ENCODE measurements at places on chromosomes 2 and 18.

DNA sequence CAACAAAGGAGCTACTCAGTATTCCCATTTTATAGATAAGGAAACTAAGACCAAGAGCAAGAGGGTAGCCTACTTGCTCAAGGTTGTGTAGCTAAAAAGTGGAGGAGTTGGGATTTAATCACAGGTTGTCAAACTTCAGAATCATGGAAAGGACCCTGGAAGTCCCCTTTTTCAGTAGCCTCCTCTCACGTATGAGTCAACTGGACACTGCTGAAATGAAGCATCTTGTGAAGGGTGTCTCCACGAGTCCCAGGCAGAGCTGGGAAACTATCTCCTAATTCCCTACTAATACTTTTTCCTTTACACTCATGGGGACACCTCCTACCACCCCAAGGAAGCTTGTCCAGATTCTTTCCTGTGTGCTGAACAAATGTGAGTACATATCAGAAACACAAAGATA lies 155.8 kb downstream of the RHBDD1 start:
- DNase-seq = no peak

DNA sequence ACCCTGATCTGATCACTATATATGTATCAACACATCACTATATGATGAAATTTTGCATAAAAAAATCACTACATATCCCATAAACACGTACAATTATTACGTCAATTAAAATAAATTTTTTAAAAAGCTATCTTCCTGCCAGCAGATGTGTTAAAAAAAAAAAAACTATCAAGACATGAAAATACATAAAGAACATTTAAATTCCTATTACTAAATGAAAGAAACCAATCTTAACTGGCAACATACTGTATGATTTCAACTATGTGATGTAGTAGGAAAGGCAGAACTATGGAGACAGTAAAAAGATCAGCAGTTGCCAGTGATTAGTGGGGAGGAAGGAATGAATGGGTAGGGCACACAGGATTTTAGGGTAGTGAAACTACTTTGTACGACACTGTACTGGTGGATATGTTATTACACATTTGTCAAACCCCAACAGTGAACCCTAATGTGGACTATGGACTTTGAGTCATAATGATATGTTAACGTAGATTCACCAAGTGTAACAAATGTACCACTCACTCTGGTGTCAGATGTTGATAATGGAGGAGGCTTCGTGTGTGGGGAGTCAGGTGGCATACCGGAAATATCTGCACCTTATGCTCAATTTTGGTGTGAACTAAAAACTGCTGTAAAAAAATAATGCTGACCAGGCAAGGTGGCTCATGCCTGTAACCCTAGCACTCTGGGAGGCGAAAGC lies 27.4 kb downstream of the USP34 start:
- no peak for DNase-seq

- peak; percentile 25 for DNase-seq
These were observed 239.8 kb downstream of the HAUS1 start for GRCh38 chr18:46343931-46344372.

- peak; percentile 15 for DNase-seq
These were observed 629.9 kb downstream of the NRXN1 start for GRCh38 chr2:50401772-50402653.

GRCh38 chr2:118272391-118272790 lies 184.1 kb downstream of the INSIG2 start:
- DNase-seq = no peak

DNA sequence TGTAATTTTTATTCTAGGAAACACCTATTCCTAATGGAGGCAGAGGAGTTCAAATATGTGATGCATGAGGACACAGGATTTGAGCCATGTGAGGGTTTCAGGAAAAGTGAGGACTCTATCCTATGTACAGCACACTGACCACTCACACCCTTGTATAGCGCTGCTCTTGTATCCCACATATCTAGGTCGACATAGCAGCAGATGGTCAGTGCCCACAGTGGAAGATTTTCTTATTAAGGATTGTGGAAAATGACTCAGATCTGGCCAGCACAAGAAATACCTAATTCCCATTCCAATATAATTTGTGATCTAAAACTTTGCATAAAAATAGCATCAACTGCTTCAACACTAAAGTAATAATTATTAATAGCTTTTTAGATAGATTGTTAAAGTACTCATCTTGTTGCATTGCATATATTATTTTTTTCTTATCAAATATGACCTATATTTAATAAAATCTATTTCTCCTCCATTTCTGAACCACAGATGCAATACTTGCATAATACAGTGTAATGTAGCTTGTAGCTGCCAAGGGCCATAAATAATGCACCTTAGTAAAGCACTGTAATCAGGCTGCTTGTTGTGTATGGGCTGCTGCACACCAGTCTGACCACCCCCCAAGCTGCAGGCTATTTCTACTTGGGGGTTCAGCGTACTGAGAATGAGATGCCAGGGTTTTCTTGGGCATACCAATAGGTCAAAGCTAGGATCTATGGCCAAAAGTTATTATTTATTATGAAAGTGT lies 442.2 kb upstream of the CWC22 start:
- DNase-seq = no peak

DNA sequence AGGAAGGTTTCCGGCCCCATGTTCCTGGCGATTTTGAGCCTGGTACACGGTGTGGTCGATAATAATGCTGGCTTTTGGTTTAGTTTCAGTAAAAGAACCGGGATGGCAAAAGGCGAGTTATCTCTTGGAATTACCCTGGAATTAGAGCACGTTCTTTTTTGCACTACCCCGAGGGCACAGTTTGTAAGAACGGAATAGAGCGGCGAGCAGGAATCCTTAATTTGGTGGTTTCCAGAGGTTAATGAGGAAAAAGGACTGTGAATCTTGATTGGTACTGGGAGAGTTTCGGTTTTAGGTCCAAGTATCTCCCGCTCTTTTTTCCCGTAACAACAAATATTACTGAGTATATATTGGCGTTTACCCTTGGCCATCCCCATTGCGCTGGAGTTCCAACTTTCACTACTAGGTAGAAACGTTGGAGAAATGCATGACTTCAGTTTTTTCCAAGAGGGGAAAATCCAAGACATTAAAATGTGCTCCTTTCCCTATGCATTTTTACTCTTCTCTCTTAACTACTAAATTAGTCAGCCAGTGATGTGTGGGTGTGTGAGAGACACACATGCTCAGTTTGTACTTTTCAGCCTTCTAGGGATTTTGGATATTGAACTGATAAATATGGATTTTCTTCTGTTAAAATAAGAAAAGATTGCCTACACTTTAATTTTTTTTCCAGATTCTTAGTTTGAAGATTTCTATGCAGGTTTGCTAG lies 160.8 kb downstream of the AGPS start:
- peak; percentile 10 for DNase-seq

GRCh38 chr2:48127612-48128191 lies 221.4 kb upstream of the FBXO11 start:
- DNase-seq = no peak

- DNase-seq = no peak
These were observed 138.1 kb downstream of the B3GNT2 start for GRCh38 chr2:62334009-62334408.
